ENCODE measurements at places on chromosomes 5 and 9.

DNA sequence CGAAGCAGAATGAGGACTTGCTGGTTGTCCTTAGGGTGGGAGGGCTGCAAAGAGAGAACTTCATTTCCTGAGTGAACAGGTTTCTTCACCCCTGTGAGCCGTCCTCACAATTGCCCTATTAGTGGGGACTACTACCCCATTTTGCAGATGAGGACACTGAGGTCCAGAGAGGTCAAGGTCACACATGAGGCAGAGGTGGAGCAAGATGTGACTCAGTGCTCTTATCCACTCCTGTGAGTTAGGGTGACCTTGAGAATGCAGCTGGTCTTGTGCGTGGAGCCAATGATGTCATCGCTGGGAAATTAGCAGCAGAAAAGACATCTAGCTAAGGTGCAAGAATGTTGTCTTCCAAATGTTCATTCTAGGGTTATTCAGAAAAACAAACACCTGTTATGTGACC is 26.9 kb downstream of the GPRIN1 start:
- no peak for DNase-seq

DNA sequence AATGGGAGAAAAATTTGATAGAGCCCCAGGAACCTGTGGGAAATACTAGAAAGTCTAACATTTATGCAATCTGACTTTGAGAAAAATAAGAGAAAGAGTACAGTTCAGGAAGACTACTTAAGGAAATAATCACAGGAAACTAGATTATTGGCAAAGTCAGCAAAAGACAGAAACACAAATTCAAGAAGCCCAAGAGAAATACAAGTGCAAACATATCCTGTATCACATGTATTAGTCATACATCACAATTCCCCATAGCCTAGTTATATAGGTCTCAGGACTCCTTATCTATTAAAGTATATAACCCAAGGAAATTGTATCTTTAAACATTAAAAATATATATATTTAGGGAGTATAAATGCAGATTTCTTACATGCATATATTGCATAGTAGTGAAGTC is 100.8 kb downstream of the HOMER1 start:
- DNase-seq: no peak

DNA sequence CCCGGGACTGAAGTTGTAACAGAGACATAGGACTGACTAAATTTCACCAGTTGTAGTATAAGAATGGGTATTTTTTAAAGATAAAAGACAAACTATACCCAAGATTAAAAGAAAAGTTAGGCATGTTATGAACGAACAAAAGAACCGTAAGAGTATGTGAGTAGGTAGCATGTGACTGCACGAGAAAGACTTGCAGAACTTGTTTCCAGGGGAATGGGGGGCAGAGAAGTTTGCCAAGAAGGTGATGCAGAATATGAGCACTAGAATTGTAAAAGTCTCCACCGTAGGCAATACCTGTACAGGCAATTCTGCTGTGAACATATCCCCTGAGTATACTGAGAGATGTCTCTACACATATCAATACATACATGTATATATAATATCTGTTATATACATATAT is 614.7 kb downstream of the PRELID2 start:
- DNase-seq: no peak

DNA sequence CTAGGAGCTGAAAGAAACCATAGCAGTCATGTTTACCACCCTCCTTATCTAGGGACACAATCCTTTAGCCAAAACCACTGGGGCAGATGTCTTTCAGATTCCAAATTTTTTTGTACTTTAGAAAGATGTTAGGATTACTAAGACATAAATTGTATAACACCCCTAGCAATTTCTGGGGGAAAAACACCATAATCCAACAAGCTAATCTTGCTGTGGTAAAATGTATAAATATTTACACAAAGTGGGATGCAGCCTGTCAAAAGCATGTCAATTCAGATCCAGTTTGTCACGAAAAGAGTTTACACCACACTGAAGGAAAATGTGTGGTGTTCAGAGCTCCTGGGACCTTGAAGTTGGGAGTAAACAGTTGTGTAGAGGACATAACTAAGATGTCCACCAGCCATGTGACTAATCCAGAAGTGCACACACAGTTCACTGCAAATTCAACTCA is 274.3 kb downstream of the ADAMTSL1 start:
- no peak for DNase-seq

GRCh38 chr9:12667892-12668291 is 25.3 kb upstream of the TYRP1 start:
- DNase-seq: no peak

DNA sequence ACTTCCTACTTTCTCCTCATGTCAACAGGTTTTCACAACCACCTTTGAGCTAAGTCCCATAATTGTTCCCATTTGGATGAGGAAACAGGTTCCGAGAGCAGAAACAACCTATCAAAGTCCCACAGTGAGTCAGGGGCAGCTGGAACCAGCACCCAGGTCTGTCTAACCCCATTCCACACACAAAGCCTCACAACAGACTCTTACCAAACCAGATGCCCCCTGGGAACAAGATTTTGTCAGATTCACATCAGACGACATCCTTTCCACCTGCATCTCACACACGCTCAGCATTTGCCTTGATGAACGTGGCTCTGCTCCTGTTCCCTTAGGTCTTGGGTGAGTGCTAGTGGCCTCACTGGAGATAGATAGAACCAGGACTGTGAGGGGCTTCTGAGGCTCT is 17.0 kb downstream of the SWI5 start:
- no peak for DNase-seq

All from stimulated activated CD4-positive, alpha-beta T cell treated with anti-CD3 and anti-CD28 coated beads, Interleukin-4, amount 100 ng/mL, for 4 hours (primary cell).